ENCODE measurements at places on chromosomes 12 and 14.

- DNase-seq = no peak
These were observed 336.3 kb downstream of the NOVA1 start for GRCh38 chr14:26261368-26262122.

DNA sequence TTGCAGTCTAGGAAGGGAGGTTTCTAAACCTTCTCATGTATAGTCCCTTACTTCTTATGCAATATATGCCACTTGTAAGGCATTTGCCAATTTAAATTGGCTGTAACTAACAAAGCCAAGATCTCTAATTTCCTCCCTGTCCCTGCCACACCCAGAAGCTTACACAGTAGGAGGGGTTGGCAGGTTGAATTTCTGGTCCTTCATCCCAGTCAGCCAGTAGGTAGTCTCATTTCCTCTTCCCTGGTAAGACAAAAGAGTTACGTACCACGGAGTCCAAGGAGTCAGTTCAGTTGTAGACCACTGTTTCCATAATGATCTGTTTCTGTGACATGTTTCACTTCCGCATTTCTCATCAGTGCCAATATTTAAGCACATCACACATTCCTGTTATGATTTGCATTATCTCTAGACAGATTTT lies 47.0 kb upstream of the PLBD1 start:
- no peak for DNase-seq

DNA sequence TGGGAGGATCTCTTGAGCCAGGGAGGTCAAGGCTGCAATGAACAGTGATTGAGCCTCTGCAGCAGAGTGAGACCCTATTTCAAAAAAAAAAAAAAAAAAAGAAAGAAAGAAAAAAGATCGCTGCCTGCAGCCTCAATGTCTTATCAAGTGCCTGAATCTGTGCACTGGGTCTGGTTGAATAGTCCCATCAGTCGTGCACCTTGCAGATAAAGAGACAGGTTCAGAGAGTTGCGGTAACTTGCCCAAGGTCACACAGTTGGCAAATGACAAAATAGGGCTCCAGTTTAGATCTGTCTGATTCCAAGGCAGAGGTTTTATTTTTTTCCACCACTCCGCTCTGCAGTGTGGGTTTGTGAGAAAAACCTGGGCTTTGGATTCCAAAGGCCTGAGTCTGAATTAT lies 649 bp upstream of the PLA2G1B start:
- DNase-seq = no peak

GRCh38 chr12:56408799-56409417 lies 40.3 kb downstream of the TIMELESS start:
- DNase-seq = peak; percentile 9

DNA sequence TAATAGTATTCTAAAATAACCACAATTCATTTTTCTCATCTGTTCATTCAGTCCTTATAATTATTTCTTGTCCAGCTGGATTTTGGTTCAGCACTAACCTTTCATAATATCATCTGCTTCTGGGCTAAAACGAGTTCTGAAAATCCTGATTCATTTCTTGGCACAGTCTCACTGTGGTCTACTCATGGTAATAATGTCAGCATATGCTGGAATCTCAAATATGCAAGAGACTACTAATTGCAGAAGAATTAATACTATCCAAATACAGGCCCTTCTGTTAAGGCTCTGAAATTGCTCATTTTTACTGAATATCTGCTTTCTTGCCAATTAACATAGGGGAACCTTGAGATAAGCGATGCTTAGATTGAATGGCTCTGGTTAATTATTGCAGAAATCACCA lies 597.1 kb downstream of the RPL10L start:
- DNase-seq = no peak

GRCh38 chr12:72547573-72547972 lies 275.4 kb downstream of the TRHDE start:
- DNase-seq = no peak

DNA sequence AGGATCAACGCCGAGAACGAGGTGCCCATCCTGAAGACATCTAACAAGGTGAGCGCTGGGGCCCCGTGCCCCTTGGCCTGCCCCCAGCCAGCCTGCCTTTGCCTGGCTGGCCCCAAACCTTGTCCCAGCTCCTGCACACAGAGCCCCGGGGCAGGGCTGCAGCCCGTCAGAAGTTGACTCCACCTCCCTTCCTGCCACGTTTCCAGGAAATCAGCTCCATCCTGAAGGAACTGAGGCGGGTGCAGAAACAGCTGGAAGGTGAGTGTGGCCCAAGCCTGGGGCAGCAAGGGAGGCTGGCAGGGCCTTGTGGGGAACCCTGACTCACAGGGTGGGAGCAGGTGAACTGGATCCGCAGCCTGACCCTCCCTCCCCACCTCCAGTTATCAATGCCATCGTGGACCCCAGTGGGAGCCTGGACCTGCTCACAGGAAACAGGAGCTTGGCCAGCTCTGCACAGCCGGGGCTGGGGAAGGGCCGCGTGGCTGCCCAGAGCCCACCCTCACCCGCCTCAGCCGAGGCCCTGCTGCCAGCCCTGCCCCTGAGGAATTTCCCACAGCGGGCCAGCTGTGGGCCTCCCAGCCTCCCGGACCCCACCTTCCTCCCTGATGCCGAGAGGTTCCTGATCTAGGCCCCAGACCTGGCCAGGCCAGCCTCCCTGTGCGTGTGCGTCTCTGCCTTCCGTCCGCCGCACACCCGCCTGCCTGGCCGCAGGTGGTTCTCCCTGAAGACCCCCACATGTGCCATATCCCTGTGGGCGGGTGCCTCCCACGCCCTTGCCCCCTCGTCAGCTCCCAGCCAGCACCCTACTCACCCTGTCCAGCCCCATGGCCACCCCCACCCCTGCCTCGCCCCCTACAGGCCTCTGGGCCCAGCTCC lies 29.5 kb downstream of the CEP170B start:
- DNase-seq = no peak

- DNase-seq = no peak
These were observed 151.1 kb downstream of the CALM1 start for GRCh38 chr14:90547968-90548367.

Data from NCI-H69 (cell line).